Kidney glomerular epithelial cell (primary cell): ENCODE measurements at places on chromosomes 12 and 14.

GRCh38 chr12:12877153-12877768, 14.1 kb upstream of the GPRC5A start:
- no peak for DNase-seq

DNA sequence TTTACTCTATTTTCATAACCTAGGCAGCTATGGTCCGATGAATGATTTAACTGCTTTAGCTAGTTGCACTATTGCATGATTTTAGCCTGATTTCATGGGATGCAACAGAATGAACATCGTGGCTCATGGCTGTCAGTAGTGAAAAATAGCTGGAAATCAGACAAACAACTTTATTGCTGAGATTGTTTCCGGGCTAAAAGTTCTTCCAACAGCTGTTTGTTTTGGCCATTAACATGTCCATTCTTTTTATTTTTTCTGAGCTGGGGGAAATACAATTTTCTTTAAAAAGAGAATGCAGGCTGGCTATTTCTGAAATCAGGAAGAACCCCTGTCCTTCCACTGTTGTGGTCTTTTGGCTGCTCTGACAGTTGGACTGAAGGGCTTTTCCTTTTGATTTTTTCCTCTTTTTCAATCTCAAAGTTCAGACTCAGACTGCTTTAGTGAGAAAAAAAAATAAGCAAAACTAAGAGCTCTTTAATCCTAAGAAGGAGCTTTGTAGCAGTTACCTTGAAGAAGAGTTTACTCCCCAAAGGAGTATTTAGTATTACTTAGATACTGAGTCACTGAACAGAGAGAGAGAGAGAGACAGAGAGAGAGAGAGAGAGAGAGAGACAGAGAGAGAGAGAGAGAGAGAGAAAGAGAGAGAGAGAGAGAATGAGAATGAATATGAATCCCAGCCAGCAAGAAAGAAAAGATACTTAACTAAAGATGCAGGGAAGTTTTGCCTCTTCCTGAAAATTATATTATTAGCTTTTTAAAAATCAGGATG, at the start of gene NAV3:
NAV3 (plus strand) TSS at position 312 of the 769 bp plus-strand sequence. CDS start 568 bp downstream, outside the sequence.
- no peak for DNase-seq

DNA sequence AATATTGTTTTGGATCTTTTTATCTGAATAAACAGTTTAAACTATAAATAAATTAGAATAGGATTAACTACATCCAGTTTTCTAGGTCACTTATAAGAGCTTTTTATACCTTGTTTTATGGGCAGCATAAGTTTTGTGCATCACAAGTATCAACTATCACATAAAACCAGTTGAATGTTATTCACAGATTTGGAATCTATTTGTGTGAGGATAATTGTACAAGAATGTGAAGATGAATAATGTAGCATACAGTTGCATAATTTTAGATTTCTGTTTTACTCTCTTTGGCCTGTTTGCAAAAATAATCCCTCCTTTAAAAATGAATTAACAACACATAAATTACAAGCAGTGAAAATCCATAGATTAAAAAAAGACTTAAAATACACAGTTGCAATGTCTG, 88.8 kb downstream of the SCFD1 start:
- no peak for DNase-seq

- DNase-seq, result no peak
Measured at GRCh38 chr14:98705871-98706300, 566.1 kb downstream of the BCL11B start.

DNA sequence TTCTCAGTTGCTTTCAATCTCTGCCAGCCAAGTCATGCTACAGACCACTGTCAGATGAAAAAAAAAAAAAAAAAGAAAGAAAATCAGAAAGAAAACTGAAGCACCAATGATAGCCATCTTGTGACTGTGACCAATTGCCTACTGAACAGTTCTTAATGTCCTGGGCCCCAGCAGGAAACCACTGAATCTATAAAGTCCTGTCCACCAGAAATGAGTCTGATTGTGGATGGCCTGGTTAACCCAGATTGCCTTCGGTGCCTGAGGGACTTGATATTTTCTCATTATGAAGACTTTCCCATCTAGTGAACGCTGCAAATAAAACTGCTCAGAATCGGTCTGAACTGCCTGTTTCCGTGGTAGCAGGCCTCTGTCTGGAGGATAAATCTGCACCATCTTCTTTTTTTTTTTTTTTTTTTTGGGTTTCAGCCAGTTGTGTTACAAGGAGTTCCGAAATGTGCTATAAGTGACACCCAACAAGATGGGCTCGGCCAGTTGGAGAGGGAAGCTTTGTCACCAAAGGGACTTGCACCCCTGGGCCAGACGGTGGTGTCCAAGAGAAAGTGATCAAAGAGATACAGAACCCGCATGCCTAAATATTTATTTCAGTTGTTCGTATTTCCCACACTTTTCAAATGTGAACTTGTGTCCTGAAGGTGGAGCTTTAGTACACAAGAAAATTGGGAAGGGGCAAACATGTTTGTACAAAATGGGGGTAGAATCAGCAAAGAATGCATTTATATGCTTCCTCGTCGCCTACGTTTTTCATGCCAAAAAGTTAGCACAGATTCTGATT, 3.0 kb upstream of the PLXNC1 start:
- DNase-seq, result no peak

DNA sequence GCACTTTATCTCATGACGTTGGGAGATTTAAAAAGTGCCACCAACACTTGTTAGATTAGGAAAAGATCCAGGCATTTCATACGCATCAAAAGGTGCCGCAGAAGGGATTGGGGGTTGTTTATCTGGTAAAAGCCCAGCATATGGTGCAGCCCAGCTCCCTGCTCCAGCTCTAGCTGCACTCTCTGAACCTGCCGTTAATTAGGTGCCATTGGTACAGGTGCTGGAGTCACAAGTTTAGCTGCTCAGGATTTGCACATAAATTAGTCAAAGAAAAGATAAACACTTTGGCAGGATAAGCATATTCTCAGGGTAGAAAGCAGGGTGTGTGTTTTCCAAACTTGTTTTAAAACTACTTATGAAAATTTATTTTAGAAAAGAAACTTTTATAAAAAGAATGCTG, 932.6 kb upstream of the TMEM132C start:
- no peak for DNase-seq

DNA sequence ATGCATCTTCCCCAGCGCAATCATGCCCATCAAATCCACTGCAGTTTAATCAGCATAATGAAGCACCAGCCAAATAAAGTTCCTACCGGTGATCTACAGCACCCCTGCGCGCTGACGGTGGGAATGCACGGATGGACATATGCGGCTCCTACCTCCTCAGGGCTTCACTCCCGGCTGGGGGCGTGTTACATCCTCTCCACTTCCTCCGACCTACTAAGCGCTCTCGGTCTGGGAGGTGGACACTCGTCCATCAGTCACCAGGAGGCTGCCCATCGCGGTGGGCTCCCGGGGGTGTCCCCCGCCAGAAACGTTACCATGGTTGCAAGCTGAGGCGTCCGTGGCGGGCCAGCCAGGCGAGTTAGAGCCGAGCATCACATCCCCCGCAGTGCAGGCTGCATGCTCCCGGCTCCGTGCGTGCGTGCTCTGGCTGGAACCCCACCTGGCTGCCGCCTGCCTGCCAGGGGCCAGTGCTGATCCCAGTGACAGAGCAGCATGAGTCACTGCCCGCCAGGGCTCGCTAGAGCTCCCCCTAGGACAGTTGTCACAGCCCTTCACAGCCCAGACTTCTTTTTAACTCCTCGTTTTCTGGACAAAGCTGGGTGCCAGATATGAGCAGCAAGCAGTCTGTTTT, 73.0 kb downstream of the CIT start:
- peak; percentile 68 for DNase-seq

GRCh38 chr12:2288471-2288870, 235.7 kb downstream of the CACNA1C start:
- DNase-seq, result no peak
